Amygdala (tissue), 56 donors: ENCODE measurements at places on chromosomes 13 and 19.

DNA sequence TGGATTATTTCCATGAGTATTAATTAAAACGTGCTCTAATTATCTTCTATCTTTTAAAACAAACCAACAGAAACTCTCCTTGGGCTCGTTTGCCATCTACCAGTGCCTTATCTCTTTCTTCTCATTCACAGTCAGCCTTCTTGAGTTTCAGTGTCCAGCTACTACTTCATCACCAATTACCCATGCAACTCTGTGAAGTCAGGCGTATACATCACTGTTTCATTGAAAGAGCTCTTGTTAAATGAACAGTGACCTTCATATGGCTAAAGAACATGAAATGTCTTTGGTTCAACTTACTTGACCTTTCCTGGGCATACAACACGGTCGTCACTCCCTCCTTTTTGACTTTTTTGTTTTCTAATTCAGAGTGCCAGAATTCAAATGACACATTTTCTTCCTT, 5.2 kb upstream of the IFT88 start:
- no peak for DNase-seq

DNA sequence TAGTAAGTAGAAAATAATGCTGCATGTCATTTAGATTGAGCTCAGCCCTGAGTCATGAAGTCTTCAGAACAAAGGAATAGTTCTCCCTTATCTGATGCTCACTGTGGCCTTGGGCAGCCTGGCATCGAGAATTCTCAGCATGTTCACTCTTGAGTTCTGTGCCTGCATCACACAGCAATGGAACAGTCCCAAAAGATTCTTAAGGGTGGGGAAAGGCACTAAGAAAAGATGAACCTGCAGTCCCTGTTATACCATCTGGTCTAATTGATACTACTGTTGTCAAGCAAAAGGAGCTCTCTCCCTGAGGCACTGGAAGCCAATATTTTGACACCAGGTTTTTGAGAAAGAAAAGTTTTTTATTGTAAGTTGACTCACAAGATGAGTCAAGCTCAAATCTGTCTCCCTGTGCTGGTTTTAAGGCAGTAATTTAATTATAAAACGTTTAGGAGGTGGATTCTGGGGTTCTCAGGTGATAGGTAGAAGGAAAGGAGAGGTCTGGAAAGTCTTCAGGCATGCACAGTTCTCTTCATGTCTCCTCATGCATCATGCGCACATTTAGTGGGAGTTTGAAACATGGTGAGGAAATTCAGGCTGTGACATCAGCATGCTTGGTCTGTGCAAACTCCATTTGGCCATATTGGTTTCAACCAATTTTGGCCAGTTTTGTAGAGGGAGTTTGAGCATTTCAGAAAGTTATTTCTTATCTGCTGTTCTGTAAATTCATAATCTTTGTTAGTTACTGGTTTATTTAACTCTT, 38.1 kb upstream of the ZNF766 start:
- no peak for DNase-seq

GRCh38 chr13:110714797-110715394, 1.4 kb downstream of the ING1 start:
- peak; percentile 65 for DNase-seq

DNA sequence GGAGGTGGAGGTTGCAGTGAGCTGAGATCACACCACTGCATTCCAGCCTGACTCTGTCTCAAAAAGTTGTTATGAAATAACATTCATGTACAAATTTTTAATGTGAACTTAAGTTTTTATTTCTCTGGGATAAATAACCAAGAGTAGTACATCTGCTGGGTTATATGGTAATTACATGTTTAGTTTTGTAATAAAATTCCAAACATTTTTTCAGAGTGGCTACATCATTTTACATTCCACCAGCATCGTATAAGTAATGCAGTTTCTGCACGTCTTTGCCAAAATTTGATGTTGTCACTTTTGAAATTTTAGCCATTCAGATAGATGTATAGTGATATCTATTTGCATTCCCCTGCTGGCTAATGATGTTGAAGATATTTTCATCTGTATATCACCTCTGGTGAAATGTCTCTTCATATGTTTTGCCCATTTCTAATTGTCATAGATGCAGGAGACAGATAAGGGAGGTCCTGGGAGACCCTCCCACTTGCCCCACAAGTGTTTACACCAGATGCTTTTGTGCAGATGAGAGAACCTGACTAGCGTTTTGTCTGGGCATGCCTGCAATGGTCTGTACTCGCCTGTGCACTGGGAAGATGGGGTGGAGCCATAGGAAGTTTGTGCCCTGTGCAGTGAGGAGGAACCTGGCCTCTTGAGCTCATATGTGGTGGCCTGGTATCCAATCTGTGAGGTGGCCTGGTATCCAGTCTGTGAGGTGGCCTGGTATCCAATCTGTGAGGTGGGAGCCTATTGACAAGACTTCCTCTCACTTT, 12.7 kb upstream of the KBTBD6 start:
- DNase-seq: no peak

DNA sequence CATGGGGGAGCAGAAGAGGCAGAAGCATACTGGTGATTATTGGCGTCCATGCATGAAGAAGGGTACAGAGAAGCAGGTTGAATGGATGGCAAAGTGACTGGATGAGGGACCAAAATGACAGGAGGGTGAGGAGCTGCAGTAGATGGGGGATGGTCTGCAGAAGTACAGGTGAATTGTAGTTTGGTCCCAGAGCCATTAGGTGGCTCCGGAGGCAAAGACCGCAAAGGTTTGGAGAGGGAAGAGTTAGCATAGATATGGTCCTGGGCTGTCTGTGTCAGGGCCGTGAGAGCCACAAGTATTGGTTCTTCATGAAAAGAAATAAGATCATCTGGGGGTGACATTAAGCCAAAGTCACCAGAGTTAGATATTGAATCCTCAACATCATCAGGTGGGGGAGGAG, 59.0 kb upstream of the ZNF726 start:
- no peak for DNase-seq
